ENCODE measurements at places on chromosomes 7 and 10.

DNA sequence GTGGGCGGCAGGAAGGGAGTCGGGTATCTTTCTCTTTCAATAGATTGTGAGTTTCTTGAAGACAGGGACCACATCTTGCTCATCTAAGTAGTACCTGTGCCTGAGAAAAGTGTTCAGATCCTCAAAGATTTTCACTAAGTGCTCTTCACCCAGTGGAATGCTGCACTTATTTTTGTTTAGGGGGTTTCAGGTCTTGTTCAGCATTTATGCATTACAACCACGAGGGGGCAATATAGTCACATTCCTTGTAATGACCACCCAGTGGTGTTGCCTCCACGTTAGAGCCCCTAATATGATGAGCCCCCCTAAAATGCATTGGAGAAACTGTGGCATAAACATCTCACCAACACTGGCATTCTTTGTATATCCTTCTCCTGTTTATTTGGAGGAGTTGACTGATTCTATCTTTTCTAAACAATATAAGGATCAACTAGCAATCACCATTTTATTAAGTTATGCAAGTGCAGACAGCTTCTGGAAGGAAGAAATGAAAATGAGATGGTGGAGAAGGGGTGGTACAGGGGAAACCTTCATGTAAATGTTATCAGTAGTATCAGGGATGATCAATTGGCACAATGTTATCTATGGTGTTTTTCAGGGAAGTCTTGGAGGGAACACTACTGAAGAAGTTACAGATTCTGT is 3.1 kb upstream of the PAPSS2 start:
- no peak for DNase-seq

GRCh38 chr10:28686835-28687682 is 9.7 kb downstream of the BAMBI start:
- DNase-seq, result no peak

DNA sequence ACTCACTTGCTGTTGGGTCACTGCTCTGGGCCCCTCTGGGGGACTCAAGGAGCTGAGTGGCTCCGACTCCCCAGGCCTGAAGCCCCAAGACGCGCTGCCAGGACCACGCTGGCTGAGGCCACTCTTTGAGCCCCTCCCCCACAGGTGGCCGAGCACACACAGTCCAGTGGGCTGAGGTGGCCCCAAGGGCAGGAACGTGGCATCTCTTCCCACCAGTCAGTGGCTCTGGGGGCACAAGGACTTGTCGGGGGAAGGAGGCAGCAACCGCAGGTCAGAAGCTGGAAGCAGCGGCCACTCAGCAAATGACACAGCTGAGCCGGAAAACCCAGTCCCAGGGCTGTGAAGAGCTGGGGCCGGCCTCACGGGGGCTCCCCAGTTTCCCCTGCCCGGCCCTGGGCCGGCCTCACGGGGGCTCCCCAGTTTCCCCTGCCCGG is 24.1 kb downstream of the GRIFIN start:
- DNase-seq, result no peak

DNA sequence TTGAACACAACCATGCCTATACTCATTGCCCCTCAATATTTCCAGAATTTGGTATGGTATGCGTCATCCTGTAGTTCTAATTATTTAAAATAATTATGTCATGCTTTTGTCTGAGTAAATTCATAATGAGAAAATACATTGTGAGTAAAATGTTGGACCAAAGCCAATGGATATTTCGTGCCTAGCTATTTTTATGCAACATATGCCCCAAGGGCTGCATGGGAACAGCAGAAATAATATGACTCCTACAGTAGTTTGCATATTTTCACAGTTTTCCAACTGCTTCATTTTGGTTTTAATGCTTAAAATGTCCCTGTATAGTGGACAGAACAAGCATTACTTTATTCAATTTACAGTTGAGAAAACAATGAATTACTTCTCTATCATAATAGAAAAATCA is 1115.6 kb upstream of the GHITM start:
- DNase-seq, result no peak

- no peak for DNase-seq
These were observed 74.2 kb downstream of the EEPD1 start for GRCh38 chr7:36227223-36227622.

DNA sequence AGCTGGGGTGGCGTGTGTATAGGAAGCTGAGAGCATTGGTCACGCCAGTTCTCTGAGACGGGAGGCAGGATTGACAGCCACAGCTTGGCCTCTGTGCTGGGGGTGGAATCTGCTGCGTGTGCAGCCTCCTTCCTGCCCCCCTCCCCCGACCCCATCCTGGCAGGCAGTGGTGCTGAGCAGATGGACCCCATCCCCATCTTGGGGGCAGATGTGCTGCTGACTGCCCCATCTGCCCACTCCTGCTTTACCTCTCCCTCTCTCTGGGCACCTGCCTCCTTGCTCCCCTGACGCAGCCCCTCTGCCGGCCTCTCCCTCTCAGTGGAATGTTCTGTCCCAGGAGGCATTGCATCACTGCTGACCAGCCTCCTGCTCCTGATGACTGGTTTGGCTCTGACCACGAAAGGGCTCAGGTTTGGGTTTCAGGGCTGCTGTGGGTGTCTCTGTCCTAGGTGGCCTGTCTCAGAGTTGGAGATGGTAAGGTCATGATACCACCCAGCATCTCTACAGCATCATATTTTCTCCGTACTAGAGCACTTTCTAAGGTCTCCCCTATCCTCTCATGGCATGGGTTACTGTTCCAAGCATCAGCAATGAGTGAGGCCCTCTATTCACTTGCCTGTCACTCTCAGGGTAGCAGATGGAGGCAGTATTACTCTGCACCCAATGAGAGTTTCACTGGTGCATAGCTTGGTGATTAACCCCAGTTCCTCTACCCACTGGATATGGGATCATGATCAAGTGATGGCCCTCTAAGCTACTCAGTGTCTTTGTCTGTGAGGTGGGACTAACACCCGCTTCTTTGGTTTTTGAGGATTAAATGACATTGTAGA is 81.9 kb downstream of the RBM20 start:
- DNase-seq, result no peak

DNA sequence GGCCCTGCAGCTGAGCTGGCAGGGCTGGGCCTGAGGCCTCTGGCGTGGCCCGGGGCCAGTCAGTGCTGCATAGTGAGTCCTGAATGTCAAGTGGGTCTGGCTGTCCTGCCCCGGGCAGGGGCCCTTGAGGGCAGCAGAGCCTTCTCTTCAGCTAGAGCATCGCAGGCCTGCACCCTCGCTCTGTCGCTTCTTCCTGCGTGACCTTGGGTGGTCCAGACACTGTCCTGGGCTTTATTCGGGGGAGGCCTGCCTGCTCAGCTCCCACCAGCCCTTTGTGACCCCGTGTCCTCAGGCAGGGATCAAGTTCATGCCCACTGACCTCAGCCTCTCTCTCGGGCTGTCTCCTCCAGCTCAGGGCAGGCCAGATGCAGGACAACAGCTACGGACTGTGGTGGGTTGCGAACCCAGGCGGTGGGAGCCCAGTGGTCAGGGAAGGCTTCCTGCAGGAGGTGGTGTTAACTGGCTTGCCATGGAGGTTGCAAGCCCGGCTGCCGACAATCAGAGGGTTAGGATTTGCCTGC is 3.4 kb downstream of the TTYH3 start:
- no peak for DNase-seq

DNA sequence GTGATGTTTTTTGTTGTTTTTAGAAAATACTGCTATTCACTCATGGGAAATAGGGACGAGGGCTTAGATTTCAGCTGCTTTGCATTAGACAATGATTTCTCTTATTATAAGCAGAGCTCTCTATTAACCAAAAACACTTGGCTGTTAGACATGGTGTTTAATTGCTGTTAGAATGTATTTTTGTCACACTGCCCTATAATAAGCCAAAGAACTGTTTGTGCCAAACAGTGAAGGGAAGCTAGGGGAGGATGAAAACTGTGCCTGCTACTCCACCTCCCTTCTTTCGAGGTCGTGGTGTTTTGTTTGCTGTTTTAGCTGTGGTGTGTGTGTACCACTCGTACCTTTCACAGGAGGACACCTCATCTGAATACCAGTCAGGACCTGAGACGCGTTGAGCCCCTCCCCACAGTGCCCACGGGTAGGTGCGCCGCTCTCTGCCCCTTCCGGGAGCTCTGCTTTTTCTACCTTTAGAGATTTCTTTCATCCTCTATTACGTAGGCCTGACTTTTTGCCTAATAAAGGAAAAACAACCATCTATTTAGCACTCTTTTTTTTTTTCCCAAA is 57.9 kb downstream of the CUX1 start:
- DNase-seq, result no peak

GRCh38 chr10:117492504-117492903 is 50.0 kb upstream of the EMX2 start:
- no peak for DNase-seq

DNA sequence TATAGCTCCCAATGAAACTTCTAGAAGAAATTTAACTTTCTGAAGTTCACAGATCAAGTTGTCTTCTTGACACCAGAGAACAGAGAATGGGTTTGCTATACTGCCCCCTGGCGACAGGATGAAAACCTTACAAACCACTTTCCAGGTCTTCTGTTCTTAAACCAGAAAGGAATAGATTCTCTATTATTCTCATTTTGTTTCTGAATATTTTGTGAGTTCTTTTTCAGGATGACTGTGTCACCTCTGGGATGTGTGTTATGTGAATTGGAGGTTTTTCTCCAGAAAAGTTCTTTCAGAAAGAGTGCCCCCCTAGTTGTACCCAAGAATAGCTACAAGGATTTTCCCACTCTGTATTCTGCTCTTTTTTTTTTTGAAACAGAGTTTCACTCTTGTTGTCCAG is 6.3 kb downstream of the IFT22 start:
- no peak for DNase-seq

DNA sequence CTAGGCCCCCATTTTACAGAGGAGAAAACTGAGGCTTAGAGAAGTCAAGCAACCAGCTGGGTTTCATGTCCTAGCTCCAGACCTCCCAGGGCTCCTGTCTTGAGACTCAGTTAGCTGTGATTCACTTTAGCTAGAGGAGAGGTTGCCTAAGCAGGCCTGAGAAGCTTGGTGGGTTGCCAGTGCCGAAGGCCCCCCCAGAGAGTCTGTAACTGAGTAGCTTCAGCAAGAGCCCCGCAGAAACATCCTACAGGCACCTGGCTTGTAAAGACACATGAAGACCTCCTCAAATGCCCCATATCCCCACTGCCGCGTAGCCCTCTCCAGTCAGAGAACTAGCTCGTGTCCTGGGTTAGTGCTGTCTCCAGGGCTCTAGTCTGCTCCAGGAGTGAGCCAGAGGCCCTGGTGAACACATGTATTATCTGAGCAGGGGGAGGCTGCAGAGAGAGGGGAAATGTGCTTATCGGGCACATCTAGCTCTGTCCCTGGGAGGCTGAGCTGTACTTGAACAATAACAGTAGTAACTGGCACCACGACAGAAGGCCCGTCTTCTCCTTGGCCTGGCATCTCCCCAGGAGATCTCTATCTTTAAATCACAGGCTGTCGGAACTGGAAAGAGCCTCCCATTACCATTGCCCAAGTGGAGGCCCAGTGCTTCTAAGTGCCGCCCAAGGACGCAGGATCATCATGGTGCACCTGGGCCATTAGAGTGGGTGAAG is 28.9 kb downstream of the UNC5B start:
- DNase-seq, result no peak

- DNase-seq, result no peak
These were observed 9.8 kb upstream of the FXYD4 start for GRCh38 chr10:43361547-43362190.
